ENCODE measurements at places on chromosomes 12 and 14.

DNA sequence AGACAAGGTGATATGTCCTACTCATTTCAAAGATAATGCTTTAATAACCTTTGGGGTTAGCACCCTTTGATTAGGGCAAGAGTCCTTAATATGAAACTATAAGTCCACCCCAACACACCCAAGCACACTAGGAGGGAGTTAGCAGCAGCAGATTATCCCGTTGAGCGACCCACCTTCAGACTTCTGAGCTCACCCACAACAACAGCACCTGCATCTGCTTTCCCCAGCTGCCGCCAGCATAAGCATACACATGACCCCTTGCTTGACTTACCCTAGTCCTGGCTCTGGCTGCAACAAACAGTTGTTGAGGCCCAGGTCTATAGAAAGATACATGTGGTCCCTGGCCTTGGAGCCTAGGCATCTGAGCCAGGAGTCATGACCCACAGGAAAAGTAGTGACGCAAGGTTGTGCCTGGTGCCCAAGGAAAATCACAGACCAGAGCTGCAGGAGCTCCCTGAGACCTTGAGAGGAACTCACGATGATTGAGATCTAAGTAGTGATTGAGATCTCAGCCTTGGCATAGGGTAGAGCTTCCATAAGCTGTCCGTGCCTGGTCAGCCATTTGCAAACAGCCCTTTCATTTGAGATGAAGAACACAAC is 19.0 kb downstream of the ZDHHC22 start:
- DNase-seq: no peak

- no peak for DNase-seq
Measured at GRCh38 chr14:39006721-39007410, 96.2 kb downstream of the SEC23A start.

- DNase-seq: no peak
Measured at GRCh38 chr14:33065634-33066033, 127.0 kb downstream of the NPAS3 start.

DNA sequence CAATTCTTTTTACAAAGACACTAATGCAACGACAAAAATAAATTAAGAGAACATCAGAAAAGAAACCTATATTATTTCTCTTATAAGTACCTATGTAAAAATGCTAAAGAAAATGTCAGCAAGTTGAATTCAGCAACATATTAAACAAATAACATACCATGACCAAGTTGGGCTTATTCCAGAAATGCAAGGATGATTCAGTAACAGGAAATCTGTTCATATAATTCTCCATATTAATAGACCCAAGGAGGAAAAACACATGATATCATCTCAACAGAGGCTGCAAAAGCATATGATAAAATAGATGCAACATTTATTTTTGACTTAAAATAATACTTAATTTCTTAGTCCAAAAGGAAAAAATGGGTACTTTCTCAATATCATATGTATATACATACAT is 25.1 kb upstream of the GPHB5 start:
- peak; percentile 48 for DNase-seq

DNA sequence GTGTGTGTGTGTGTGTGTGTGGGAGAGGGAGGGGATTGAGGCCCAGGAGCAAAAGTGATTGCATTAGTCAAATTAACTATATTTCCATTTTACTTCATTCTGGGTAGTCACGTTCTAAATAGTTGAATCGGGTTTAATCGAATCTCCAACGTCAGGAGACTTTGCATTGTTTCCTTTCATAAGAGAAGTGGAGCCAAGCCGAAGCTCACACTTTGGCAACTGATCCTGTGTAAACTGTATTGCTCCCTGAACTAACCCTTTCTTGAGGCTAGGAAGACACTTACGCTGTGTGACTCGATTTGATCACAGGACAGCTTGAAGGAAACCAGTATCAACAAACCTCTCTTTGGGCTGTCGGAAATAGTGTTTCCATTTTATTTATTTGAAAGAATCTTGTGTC is 363.4 kb upstream of the ATP2B1 start:
- DNase-seq: no peak

DNA sequence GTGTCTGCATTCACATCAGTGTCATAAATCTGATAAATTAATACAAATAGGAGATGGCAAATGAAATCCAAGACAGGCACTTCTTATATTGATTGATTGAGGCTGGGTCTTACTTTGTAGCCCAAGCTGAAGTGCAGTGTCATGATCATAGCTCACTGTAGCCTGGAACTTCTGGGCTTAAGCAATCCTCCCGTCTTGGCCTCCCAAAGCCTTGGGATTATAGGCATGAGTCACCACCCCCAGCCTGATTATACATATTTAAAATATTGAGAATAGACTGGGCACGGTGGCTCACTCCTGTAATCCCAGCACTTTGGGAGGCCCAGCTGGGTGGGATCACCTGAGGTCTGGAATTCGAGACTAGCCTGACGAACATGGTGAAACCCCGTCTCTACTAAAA is 51.3 kb downstream of the MARK3 start:
- DNase-seq: peak; percentile 68

- peak; percentile 46 for DNase-seq
Measured at GRCh38 chr14:61472801-61473376, 151.5 kb downstream of the PRKCH start.

DNA sequence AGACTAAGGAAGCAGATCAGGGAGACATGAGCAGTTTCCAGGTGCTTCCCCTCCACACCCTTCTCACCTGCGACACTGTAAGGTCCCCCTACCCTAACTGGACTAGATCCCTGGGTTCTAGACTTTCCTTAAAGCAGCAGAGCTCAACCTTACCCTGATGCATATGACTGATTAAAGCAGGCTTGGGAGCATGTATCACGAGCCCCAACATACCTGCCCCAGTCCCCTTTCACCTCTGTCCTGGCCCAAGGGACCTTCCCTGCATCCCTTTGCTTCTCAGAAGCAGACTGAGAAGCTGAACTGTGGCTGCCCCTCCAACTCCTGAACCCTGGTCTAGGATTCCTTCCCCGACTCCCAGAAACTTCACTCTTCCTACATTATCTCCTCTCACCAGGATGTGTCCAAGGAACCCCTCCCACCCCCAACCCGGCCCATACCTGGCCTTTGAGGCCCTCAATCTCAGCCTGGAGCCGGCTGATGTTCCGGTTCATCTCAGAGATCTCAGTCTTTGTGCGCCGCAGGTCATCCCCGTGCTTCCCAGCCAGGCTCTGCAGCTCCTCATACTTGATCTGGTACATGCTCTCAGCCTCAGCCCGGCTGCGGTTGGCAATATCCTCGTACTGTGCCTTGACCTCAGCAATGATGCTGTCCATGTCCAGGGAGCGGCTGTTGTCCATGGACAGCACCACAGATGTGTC is 5.4 kb downstream of the KRT8 start:
- no peak for DNase-seq

- DNase-seq: no peak
Measured at GRCh38 chr12:66268562-66268961, 33.7 kb upstream of the HELB start.

DNA sequence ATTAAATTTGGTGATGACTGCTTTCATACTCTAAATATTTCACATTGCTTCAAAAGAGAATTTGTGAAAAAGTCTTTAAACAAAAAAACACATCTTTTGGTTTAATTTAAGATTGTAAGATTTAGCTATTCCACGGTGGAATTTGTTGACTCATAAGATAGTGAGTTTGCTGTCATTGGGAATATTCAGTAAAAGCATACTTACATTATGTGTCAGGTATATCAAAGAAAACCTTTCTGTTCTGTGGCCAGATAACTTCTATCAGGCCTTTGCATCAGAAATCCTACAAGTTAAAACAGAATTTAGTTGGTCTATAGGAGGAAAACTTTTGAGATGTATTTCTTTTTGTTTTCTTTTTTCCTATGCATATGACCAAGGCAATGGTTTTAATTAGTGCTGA is 148.8 kb upstream of the E2F7 start:
- DNase-seq: no peak

DNA sequence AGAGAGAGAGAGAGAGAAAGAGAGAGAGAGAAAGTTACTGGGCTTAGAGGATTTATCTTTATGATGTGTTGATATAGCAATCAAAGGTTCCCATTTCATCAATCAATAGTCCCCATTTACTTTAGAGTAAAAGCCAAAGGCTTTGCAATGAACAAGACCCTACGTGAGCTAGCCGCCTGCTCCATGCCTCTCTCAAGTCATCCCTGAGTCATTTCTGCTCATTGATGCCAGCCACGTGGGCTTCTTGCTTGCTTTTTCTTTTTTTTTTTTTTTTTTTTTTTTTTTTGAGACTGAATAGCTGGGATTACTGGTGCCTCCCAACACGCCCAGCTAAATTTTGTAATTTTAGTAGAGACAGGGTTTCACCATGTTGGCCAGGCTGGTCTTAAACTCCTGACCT is 70.9 kb downstream of the GPR135 start:
- no peak for DNase-seq

GRCh38 chr12:87464565-87464964 is 564.6 kb downstream of the C12orf50 start:
- no peak for DNase-seq

DNA sequence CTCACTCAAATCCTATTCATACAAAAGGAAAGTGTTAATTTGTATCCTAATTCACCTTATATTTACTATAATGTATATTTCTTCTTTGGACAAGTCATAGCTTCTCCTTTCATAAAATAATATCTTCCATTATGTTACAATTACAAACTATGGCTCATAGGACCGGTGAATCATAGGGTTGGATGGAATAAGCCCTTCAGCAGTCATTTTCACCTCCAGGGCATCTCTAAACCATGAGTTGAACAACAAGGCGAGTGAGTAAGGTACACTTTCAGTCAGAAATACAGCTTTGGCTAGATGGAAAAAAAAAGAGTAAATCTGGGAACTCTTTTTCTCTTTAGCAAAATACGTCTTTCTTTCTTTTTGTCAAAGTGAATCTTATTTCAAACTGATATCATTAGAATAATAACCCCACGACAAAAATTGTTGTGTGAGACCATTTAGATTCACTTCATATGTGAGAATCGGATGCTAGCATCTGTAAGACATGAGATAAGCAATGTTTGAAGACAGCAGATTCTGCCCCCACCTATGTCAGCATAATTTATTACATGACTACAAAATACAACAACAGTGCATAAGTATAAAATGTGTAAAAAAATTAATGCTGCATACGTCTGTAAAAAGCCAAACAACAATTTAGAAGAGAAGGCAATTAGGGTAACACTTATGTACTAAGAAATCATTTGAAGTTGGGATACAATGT is 184.4 kb upstream of the SLC38A2 start:
- peak; percentile 66 for DNase-seq

DNA sequence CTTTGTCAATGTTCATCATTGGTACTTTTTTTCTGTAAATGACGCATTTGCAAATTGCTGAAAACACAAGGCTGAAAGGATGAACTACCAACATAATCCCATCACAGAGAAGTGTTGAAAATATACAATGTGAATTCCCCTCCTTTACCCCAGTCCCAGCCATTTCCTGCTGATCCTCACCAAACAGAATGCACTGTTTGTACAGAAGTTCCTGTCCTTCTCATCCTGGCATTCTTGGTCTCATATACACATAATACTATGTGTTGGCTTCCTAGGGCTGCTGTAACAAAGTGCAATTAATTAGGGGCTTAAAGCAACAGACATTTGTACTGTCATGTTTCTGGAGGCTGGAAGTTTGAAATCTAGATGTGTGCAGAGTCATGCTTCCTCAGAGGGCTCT is 836.2 kb upstream of the MGAT4C start:
- no peak for DNase-seq

DNA sequence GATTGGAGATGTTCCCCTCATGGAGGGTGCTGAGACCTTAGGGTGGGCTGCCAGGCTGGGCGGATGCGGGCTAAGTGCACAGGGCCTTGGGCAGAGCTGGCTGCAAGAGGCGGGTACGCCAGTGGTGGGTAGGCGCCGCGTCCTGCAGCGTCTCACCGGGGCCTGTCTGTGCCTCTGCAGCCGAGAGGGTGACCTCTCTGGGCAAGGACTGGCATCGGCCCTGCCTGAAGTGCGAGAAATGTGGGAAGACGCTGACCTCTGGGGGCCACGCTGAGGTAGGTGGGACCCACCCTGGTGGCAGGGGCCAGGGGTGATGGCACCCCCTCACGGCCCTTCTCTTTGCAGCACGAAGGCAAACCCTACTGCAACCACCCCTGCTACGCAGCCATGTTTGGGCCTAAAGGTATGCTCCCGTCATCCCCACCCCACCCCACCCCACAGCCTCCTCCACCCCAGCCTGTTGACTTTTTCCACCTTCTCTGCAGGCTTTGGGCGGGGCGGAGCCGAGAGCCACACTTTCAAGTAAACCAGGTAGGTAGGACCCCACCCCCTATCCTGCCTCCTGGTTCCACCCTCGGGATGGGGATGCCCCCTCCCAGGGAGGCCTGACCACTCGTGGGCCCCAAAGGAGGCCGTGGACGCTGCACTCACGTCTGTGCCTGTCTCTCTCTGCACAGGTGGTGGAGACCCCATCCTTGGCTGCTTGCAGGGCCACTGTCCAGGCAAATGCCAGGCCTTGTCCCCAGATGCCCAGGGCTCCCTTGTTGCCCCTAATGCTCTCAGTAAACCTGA is 1.5 kb downstream of the CRIP1 start:
- no peak for DNase-seq

- no peak for DNase-seq
Measured at GRCh38 chr12:111349748-111350520, 19.0 kb downstream of the PHETA1 start.

GRCh38 chr14:33987565-33988080 is 36.7 kb upstream of the EGLN3 start:
- no peak for DNase-seq

GRCh38 chr14:37544407-37544806 is 50.6 kb downstream of the FOXA1 start:
- DNase-seq: no peak

DNA sequence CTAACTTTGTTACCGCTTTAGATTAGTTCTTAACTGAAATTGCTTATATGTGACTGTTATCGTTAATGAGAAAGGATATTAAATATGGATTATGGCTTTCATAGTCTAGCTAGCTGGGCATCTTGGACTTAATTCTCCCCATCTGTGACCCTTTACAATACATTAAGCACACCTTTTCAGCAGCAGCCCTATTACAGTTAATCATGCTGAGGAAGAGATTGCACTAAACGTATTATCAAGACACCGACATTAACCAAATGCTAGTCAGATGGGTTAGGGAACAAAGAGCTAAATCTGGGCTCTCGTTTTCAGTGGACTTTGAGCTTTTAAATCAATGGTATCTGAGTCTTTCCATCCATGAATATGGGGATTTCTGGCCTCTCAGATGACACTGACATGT is 447.5 kb upstream of the DCN start:
- no peak for DNase-seq

Measured in fibroblast of pulmonary artery (primary cell).